Progenitor cell of endocrine pancreas (in vitro differentiated cells): ENCODE measurements at places on chromosomes 12 and 14. TPM values are rescaled to one million over a fixed set of nuclear protein-coding genes. Genes with fewer than 3 reads are reported as not detected.
A peak's percentile ranks its signal among the peaks of the same experiment; 100 is the strongest.

- no peak overlapping the region for H3K27ac ChIP-seq
- DNase-seq: no peak
- H3K4me3 ChIP-seq: no peak overlapping the region
Measured at GRCh38 chr12:128803788-128804187, 20.0 kb downstream of the SLC15A4 start.

- no peak overlapping the region for H3K4me3 ChIP-seq
- no peak for DNase-seq
- no peaks in the 10 kb centered on the region for H3K36me3 ChIP-seq
- H3K27ac ChIP-seq: no peak overlapping the region
Measured at GRCh38 chr12:72618764-72619163, 346.6 kb downstream of the TRHDE start.

GRCh38 chr14:64705381-64706118 is 1.3 kb downstream of the PLEKHG3 start:
- H3K27ac ChIP-seq: peak overlapping the region; percentile 93

DNA sequence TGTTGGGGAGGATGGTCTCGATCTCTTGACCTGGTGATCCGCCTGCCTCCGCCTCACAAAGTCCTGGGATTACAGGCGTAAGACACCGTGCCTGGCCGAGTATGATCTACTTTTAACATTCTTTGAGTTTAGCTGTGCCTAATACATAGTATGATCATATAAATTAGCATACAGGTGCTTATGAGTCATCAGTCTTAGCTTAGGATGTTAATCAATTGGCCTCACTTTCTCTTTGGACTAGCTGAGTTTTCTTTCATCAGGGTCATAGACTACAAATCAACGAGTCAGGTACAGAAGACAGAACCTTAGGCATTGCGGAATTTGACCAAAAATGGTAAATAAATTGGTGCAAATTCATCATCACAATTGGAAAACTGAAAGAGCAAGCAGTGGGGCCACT is 2.2 kb downstream of the SLC25A21 start:
- peaks cover 9% of the 10 kb centered on the region for H3K4me1 ChIP-seq
- no peak for DNase-seq
- peaks cover 5% of the 10 kb centered on the region for H3K27me3 ChIP-seq
- no peaks in the 10 kb centered on the region for H3K36me3 ChIP-seq
- H3K4me3 ChIP-seq: no peak overlapping the region
- H3K27ac ChIP-seq: no peak overlapping the region

DNA sequence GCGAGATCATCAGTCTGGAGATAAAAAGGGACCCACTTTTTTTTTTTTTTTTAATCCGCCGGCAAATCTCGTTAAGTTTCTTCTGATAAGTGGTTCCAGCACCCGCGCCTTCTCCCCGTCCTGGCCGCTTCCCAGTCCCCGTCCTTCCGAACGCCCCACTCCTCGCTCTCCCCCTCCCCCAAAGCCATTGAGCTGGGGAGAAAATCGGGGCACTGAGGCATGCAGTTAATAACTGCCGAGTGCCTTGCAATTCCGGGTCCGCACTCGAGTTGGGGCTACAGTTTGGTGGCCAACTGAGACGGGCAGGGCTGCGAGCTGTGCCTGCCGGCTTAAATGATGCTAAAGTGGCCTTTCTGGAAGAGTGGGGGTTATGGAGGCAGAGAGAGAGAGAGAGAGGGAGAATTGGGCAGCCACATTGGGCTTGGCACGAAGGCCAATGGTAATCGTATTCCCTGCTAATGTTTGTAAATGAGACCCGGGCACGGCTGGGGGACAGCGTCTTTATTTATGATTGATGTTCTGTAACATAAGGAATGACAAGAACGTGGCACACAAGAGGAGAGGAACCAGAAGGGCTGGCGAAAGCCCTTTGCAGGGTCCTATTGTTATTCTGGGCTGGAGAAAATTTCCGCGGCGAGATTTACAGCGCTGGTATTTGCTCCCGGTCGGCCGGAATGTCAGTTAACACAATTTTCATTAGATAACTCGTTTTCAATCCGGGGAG is 115.4 kb upstream of the MYL2 start:
- peaks cover 51% of the 10 kb centered on the region for H3K4me1 ChIP-seq
- H3K27me3 ChIP-seq: no peaks in the 10 kb centered on the region
- H3K36me3 ChIP-seq: peaks cover 3% of the 10 kb centered on the region
- peak overlapping the region; percentile 95 for H3K4me3 ChIP-seq
- H3K27ac ChIP-seq: peak overlapping the region; percentile 94
- DNase-seq: no peak

DNA sequence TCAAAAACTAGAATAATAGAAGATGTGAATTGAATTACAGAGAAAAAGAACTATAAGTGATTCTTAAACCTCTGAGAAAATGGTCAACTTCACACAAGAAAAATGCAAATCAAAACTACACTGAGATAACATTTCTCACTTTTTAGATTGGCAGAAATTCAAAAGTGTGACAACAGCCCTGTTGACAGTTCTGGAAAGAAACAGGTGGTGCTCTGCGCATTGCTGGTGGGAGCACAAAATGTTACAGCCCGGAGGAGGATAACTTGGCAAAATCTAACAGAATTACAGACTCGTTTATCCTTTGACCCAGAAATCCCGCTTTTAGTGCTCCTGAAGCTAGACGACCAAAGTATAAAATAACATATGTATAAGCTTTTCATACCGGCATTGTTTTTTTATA is 222.5 kb upstream of the CNTN1 start:
- H3K36me3 ChIP-seq: no peaks in the 10 kb centered on the region
- peaks cover 6% of the 10 kb centered on the region for H3K27me3 ChIP-seq
- H3K27ac ChIP-seq: no peak overlapping the region
- no peak overlapping the region for H3K4me3 ChIP-seq
- H3K4me1 ChIP-seq: peaks cover 2% of the 10 kb centered on the region

- DNase-seq: no peak
- H3K27ac ChIP-seq: no peak overlapping the region
- no peaks in the 10 kb centered on the region for H3K36me3 ChIP-seq
- H3K4me3 ChIP-seq: no peak overlapping the region
- peaks cover 43% of the 10 kb centered on the region for H3K27me3 ChIP-seq
Measured at GRCh38 chr12:31218203-31219025, 107.5 kb downstream of the SINHCAF start.

- DNase-seq: no peak
- H3K4me3 ChIP-seq: no peak overlapping the region
- H3K27me3 ChIP-seq: peaks cover 3% of the 10 kb centered on the region
Measured at GRCh38 chr12:85509857-85510256, 229.8 kb downstream of the ALX1 start.

DNA sequence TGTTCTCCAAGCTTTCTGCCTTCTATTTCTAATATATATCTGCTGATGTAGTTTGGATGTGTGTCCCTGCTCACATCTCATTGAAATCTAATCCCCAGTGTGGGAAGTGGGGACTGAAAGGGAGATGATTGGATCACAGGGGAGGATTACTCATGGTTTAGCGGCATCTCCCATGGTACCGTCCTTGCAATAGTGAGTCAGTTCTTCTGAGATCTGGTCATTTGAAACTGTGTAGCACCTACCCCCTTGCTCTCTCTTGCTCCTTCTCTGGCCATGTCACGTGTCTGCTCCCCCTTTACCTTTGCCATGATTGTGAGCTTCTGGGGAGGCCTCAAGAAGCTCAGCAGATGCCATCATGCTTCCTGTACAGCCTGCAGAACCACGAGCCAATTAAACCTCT is 26.2 kb upstream of the ALX1 start:
- no peak for DNase-seq
- no peaks in the 10 kb centered on the region for H3K4me1 ChIP-seq
- no peak overlapping the region for H3K27ac ChIP-seq
- no peaks in the 10 kb centered on the region for H3K27me3 ChIP-seq

ACOT2 gene
- total RNA-seq: 13.5 and 14.5 TPM in 2 replicates

ANHX gene
- total RNA-seq: not detected in 2 replicates

KRT79 gene
- total RNA-seq: not detected in 2 replicates

SP1 gene
- 90.5 and 92.6 TPM in 2 replicates for total RNA-seq
